ENCODE measurements at places on chromosomes 1 and 21. TPM values are rescaled to one million over a fixed set of nuclear protein-coding genes. Genes with fewer than 3 reads are reported as not detected.

S100A7A gene
- total RNA-seq: not detected

MSH4 gene
- total RNA-seq: not detected

CD1E gene
- total RNA-seq: not detected

HYI gene
- total RNA-seq: 26.8 TPM

CEP170 gene
- 103 TPM for total RNA-seq

VHLL gene
- 0.34 TPM for total RNA-seq

OR14C36 gene
- total RNA-seq: not detected

GCSAML gene
- not detected for total RNA-seq

SYNC gene
- total RNA-seq: not detected

STIL gene
- total RNA-seq: 59.0 TPM

S100A2 gene
- total RNA-seq: not detected

DAB1 gene
- total RNA-seq: 14.6 TPM

PTPN7 gene
- not detected for total RNA-seq

KRTAP7-1 gene
- total RNA-seq: not detected

DNA sequence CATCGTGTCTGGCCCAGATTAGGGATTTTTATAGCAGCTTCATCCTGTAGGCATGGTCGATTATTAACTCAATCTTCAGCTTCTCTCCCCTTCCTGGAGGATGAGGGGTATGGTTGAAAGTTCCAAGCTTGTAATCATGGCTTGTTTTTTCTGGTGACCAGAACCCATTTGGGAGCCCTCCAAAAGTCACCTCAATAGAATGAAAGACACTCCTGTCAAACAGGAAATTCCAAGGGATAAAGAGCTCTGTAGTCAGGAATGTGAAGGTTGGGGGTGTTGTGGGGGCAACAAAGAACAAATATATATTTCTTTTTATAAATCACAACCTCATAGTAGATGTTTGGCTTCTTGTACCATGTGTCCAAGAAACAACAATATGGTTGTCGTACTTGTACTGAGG is 212.7 kb upstream of the ESRRG start:
- DNase-seq: no peak

DNA sequence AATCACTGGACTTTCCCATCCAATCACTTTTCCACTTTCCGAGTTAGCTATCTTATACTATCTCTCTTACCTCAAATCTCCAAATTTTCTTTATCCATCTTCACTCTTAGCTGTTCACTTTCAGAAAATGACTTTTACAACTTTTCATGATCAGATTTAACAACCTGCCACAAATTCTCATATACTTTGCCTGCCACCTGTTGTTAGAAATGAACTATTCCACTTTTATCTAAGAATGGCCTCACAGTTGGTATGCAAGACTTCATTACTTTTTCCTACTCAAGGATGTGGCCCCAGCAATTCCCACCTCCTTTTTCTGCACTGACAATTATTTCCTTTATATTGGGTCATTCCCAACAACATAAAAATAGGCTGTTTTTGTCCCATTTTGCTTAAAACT is 93.6 kb upstream of the DEPDC1 start:
- no peak for DNase-seq

DNA sequence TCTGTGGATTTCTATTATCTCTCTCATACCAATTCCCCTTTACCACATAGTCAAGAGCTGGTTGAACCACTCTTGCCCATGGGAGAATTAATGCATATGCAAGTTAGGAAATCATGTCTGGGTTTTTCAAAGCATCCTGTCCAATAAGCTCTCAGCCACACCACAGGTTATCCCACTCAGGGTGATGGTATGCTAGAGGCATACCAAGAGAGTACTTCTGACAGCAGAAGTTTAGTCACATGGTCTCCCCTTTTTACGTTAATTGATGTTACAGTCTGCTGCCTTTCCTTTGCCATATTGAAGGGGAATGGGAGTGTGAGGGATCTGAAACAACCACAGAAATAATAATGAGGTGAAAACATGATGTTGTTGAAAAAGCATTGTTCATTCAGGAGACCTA is 135.8 kb upstream of the PBX1 start:
- DNase-seq: no peak

DNA sequence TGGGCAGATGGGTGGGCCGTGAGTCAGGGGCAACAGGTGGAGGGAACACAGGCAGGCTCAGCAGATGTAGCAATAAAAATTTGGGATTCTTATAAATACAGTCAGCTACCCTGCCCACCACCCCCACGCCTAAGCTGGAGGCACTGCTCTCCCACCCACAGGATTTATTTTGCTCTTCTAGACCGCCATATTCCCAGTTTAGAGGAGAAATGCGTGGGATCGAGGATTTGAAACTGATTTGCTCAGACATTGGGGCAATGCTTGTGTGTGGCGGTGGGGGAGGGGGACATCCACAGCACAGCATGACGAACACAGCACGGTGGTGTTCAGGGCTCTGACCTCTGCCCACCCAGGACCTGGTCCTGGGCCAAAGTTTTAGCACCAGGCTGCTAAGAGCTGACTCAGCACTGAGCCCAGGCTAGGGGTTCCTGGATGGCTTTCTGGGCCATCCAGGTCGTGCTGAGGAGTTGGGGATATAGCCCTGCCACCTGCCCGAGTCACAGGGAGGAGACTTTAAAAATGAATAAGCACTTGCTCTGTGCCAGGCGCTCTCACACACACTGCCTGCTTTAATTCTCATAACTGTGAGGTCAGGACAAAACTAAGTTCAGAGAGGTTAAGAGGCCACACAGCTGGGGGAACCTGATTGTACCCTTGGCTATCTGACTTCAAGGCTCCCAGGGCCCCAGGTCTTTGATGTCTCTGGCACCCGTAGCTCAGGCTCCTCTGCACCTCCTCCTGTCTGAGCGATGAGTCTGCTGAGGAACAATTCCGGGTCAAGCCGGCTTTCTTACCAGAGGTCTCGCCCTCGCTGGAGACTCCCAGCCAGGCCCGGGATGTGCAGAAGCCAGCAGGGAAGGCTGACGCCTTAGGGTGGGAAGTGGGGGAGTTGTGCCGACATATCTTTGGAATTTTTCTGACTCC is 29.4 kb upstream of the CSF1 start:
- DNase-seq: no peak

DNA sequence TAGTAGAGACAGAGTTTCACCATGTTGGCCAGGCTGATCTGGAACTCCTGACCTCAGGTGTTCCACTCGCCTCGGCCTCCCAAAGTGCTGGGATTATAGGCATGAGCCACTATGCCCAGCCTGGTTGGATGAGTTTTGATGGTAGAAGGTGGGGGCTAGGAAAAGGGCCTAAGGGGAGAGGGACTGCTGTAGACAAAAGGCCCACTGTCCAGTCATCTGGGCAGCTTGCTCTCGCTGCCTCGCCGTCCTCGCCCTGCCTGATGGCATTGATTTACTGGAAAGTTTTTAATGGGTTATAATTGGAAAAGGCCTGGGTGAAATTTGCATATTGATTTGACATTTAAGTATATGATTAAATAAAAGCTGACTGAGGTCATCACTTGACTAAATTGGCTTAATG is 175.1 kb upstream of the CSF3R start:
- DNase-seq: no peak

DNA sequence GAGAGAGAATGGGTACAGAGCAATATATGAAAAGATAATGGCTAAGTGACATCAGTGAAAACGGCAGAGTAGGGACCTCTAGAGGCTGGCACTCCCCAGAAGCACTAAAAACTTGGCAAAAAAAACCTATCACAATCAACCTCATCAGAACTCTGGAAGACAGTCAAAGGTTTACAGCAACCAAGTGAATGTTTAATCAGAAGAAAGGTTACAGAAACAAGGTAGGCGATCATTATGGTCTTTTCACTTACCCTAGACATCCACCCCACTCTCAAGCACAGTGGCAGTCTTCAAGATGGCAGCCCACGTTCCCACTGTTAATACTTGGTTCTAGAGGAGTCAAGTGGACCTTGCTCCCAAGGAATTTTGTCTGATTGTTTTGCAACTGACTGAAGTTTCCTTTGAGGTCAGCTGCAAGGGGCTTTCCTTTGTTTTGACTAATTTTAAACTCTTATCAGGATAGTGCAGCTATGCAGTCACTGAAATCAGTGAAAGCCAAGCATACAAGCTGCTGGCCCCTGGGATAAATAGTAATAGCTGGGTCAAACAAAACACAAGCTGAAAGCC is 7.2 kb downstream of the KIFAP3 start:
- no peak for DNase-seq

- no peak for DNase-seq
These were observed 703.1 kb downstream of the ADGRL2 start for GRCh38 chr1:82503822-82504221.

DNA sequence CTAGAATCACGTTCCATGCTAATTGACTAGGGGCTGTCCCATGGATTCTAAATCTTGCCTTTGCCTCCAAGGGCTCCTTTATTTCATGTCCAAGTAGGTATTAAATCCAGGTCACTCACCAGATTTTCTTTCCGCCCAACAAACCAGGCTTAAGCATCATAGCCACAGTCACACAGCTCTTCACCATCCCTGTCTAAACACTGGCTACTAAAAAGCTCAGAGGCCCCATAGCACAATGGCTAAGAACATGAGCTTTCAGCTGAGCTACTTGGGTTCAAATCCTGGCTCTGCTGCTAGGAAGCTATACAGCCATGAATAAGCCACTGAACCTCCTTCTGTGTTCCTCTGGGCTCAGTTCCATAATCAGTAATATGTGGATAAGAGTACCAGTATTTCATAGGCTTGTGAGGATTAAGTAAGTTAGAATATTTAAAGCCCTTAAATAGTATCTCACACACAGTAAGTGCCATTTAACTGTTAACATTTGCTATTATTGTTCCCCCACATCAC is 277.2 kb upstream of the GJB5 start:
- no peak for DNase-seq

DNA sequence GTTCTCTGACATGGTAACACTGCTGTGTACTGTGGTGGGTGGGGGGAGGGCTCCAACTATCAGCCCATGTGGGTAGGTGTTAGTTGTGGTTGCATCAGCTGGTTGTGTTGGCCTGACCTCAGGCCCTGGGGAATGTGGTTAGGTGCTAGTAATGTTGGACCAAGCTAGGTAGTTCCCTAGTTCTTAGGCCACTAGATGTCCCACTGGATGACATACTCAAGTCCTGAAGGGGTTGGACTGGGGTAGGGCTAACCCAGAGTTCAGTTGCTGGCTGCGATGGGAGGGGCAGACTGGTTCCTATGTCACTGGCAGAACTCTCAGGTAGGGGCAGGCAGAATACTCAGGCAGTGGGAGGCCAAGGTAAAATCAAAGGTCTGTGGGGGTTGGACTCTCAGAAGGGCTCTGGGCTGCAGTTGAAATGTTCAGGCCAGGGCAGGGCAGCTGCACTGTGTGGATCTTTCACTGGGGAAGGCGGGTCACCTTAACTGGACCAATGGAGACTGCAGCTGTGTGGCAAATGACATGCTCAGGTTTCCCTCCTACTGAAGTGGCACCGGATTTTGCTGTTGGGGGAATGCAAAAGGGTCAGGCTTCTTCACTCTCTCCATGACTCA is 870.7 kb downstream of the LRRIQ3 start:
- no peak for DNase-seq

DNA sequence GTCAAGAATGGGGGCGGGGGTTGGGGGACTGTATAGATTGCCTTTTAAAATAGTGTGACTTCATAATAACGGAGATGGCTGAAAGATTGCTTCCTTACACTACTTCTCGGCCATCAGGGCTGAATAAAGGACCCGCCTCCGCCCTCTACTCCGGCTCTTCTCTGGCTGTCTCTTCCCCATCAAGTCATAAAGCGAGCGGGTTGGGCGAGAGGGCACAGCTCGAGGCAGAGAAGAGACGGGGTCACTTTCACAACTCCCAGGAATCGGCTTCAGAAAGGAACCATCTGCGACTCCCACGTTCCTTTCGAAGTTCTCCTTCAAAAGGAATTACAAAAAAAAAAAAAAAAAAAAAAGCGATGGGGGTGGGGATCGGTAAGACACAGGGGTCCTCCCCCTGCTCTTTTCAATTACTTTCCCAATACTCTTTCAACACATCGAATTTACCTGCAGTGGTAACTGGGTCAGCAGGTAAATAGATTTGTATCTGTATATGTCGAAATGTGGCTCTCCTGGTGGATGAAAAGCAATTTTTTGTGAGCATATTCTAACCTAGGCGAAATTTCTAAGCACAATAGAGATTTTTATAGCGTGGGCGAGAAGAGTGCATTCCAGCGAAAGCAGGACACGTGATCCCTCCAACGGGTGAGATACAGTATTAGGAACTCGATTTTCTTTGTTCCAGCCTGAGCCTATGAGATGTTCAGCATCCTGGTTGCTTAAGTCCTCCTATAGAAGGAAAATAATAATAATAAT is 2.0 kb downstream of the LRRC7 start:
- peak; percentile 53 for DNase-seq

DNA sequence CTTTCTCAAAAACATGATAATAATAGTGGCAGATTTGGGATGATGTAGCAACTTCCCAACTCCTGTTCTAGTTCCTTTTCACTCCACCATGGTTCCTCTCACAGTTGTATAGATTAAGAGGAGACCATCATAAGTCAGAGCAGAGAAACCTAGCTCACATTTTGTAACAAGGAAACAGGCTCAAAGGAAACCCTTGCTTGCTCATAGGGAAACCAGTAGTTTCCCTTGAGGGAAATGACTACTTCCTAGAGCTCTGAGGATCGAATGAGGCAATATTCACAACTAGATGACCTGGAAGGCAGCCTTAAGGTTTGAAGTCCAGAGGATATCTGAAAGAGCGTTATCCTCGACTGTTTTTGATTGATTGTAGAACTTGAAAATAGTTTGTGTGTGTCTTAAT is 76.1 kb upstream of the C8B start:
- DNase-seq: no peak

DNA sequence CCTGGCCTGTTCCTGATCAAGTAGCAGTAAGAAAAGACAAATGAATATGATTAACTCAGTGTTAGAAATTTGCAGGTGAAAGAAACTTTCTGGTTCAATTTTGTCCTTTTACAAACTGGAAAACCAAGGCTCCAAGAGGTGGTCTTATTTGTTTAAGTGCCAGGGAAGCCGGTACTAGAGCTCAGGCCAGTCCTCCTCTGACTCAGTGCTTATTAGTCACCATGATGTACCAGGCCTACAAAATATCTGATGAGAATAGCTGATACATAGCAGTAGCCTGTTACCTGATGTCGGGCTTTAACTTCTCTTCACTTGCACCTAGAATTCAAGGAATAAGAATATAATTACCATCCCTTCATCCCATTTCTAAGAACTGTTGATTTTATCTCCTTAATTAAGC is 394.8 kb downstream of the LMX1A start:
- DNase-seq: no peak

GRCh38 chr1:38558055-38558454 is 301.5 kb downstream of the RRAGC start:
- peak; percentile 64 for DNase-seq

GRCh38 chr1:87673309-87673708 is 344.6 kb downstream of the LMO4 start:
- no peak for DNase-seq

GRCh38 chr1:78672428-78672827 is 22.8 kb downstream of the IFI44 start:
- no peak for DNase-seq

DNA sequence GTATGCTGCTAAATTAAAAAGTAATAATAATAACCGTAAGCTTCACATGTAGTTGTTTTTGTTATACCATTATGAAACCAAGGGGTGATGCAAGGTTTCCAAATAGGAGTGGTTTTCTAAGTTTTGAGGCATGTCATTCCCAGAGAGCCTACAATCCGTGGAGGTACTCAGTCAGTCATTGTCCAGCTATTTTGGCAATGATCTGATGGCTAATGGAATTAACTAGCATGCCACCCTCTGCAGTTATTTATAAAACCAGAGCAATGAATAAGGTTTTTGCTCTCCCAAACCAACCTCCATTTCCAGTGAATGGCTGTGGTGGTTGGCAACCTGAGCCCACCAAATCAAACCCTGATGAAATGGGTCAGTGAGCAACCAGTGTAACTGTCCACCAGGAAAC is 106.4 kb downstream of the TBX15 start:
- DNase-seq: no peak
